NCI-H1048 (cell line): ENCODE measurements at places on chromosomes 11 and 22.

- no peak for DNase-seq
These were observed 6.0 kb upstream of the ARHGAP42 start for GRCh38 chr11:100681064-100681502.

DNA sequence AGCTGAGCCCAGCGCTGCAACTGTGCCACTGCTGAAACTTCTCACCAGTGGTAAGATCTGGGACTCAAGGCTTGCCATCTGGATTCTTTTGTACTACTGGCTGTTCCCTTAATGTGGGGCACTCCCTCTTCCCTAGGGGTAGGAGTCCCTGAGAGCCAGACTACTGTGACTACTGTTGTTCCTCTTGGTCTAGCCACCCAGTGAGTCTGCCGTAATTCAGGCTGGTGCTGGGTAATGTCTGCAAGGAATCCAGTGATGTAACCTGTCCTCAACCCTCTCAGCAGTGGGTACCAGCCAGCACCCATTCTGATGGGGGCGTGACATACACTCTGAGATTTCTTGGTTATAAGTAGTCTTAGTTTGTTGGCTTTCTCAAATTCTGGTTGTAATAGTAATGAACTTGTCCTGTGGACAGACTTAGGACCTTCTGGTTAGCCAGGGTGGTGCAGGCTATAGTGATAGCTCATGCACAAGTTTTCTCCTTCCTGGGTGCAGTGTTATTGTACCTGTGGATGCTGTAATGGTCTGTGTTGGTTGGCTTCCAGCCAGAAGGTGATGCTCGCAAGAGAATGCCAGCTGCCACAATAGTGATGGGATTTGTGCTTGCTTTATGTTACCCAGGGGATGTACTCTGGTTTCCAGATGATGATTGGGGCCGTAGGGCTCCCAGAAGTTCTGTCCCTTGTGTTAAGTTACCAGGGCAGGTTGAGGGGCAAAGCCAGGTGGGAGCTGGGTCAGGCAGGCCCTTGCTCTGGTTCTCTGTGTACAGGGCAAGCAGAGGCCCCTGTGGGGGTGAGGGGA lies 65.5 kb downstream of the ARHGAP42 start:
- DNase-seq = no peak

DNA sequence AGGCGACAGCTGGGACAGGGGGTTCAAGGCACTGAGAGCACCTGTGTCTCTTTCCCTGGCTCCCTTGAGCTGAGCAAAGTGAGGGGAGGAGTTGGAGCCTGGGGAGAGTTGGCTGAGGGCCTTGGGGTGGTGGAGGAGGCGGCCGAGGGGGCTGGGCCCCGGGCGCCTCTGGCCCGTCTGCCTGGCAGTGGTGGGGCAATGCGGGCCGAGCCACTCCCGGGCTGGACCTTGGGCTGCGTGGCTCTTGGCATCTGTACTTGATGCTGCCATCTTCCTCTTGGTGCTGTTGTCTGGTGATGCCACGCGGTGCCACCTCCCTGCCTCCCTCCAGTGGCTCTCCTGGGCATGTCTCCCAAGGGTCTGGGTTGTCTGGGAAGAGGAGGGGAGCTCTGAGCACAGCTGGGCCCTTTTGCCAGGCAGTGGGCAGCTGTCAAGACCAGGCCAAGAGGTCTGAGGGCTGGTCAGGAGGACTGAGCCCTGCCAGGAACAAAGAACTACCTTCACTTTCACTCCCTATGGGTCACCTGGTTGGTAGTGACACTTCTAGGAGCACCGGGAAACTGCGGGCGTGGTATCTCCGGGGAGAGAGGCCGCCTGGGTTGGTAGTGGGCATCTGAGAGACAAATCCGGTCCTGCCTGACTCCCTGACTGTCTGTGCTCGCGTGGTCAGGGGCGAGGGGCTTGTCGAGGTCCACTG lies 1.3 kb downstream of the GRIK4 start:
- DNase-seq = no peak

DNA sequence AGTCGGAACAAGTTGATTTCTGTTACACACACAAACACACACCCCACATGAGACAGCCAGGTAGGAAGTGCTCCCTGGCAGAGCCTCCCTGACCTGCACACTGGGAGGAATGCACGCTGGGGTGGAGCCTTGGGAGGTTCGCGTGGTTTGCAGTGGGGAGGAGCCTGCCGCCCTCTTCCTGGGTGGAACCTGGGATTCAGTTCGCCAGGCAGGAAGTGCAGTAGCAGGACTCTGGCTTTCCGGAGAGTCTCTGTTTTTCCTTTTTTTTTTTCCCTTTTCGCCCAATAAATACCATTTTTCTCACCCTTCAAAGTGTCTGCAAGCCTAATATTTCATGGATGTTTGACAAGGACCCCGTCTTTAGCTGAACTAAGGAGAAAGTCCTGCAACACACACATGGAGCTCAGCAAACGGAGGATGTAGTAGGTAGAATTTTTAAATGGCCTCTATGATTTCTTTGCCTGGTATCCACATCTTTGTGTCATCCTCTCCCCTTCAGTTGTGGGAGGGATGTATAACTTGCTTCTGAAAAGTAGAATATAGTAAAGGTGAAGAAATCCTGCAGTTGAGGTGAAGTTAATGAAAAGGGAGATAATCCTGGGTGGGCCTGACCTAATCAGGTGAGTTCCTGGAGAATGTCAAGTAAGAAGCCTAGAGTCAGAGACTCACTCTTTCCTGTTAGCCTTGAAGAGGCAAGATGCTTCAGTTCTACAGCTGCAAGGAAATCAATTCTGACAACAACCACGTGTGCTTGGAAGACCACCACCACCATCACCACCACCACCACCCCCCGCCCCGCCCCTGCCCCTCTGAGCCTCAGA lies 72.9 kb downstream of the PIWIL4 start:
- no peak for DNase-seq

DNA sequence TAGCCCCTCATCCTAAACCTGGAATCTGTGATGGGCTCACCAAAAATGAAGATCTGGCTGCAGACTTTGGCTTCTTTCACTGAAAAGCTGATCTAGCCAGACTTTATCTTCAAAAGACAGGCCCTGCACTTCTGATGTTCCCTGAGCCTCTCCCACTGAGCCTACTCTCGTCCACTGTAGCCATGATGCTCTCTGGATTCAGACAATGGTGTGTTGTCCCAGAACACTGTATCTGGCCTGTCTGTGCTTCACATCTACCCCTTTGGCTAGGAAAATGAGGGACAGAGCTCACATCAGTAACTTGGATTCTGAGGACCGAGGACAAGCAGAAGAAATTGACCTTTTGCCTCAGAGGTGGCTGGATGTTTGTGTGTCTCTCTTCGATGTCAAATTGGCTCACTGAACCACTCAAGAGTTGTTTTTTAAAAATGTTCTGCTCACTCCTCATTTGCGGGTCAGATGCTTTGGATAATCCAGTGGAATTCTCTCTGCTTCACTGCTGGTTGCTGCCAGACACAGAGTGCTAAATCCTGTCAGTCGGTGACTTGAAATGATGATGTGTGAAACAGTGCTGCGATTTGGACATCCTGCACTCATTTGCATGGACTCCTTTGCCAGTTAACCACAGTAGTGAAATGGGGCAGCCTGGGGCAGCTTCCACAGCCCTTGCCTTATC lies 67.5 kb downstream of the ARFGAP2 start:
- DNase-seq = no peak

DNA sequence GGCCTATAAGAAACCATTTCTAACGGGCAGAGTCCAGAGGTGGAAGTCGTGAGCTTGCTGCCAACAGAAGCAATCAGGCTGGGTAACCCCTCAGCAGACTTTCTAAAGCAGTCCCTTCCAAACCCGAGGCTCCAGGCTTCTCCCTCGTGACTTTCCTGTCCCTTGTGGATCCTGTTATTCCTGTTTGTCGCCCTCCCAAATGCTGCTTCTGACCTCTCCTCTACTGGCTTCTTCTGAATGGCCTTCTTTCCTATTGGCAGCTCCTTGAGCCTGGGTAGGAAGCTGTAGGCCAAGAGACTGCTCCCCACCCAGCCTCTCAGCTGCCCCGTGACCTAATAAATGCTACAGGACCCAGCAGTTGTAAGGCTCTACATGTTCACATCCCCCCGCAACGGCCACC lies 35.0 kb downstream of the MAFF start:
- DNase-seq = no peak

DNA sequence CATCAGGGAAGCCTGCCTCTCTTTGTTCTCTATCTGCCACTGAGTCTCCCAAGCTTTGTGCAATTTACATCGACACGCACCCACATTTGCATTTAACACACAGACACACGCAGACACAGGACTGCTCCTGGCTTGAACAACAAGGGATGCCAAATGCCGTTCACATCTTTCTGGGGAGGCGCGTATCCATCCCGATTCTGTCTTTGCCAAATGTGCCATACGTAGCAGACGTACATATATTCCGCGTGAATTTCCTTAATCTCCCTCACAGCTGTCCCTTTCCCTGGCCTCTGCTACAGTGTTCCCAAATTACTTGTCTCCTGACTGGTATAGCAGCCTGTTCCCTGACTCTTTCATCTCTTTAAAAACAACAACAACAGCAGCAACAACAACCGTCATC lies 409.5 kb downstream of the MIAT start:
- DNase-seq = no peak

DNA sequence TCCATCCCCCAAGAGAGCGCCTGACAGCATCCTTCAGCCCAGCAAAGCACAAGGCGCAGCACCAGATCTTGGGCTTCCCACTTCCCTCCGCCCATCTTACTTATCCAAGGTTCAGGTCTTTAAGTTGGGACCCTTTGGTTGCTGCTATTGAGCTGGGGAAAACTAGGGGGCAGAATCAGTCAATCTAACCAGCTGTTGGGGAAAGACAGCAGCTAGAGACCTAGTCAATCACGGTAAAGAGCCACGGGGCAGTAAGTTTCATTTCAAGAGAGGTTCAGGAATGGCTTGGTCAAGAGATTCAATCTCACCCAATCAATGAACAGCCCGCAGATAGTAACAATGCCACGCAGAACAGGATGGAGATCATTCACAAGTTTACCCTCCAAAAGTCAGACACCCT lies 1.7 kb downstream of the ABTB2 start:
- DNase-seq = no peak

- DNase-seq = no peak
These were observed 32.6 kb upstream of the APLP2 start for GRCh38 chr11:130037058-130037457.

DNA sequence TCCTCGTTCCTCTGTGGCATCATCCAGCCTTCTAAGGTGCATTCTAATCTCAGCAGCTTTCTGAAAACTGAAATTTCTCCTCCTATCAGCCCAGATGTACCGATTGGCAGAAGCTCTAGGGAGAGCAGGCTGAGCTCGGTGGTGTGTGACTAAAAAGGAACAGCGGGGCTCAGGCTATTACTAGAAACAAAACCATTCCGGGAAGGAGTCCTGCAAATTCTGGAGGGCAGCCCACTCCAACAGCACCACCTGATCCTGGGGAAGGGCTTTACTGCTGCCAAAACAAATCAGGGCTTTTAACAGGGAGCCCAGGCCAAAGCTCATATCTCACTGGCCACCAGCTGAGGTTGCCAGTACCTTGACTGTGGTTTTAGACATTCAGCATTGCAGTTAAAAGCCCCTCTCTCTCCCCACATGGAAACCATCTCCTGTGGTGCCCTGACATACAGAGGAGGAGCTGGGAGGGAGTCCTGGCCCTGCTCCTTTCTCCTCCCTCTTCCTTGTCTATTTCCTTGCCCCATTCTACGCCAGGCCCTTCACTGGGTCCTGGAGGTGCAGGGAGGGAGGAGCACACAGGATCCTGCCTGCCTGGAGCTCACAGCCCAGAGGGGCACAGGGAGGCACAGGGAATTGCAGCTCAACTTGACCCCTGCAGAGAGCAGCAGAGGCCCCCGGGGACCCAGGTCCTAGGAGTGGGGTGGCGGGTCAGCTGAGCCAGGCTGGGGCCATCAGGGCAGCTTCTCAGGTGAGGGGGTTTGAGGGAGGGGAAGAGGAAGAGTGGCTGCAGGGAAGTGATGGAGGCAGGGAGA lies 889 bp downstream of the PLAAT4 start:
- no peak for DNase-seq

DNA sequence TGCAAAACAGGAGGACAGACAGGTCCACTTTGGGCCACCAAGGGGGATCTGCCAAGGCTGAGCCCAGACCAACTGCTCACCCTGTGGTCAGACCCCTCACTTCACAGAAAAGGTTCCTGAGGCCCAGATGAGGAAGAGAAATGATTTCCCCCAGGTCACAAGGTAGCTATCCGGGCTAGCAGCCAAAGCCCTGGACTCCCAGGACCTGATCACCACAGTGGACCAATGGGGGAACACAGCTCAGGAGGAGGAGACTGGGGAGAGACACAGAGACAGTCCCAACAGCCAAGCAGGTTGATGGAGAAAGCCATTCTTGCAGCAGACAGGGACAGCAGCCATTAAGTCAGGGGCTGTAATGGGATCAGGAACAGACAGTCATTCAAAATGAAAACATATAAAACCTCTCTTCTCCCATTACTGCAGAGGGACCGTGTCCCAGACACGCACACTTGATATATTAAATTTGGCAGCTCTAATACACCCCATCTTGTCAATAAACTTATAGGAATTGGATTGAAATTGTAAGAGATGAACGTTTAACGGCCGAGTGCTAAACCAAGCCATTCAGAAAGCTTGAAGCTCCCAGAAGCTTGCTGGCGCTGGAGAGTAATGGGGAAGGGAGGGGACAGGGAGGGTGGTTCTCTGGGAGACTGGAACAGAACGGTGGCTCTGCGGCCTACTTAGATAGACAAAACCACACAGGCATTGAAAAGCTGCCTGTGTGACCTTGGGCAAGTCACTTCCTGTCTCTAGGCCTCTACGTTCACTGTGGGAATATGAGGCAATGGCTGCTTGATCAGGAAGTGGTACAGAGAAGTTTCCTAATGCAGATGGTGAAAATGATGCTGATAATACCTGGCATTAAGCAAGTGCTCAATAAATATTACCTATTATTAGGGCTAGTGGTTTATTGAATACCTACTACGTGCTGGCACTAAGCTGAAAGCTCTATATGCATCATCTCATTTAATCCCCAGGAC lies 16.0 kb downstream of the ZMAT5 start:
- no peak for DNase-seq

- no peak for DNase-seq
These were observed 82.1 kb upstream of the GALNT18 start for GRCh38 chr11:11703885-11704284.

DNA sequence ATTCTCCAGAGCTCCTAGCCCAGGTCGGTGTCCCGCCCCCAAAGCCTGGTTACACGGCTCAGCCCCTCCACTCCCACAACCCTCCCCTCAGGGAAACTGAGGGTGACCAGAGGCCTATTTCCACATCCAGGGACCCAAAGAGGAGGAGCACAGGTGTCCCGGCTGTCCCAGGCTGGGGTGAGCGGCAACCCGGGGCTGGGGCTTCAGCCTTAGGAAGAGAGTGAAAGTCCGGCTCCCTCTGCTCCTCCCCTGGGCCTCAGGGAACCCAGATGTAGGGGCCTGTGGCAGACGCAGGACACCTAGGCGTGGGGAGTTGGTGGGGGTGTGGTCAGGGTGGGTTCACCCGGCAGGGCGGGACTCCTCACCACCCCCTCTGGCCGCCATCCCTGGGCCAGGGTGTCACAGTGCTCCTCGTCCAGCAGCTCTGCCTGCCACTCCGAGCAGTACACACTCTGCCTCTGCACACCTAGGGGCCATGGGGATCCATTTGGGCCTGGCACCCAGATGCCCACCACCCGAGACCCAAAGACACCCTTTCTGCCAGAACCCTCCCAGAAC lies 63.1 kb downstream of the ARFGAP3 start:
- no peak for DNase-seq
